ENCODE measurements at places on chromosomes 11 and 22.
A peak's percentile ranks its signal among the peaks of the same experiment; 100 is the strongest.

GRCh38 chr11:31895926-31896325 lies 84.8 kb upstream of the PAX6 start:
- ATAC-seq, result no peak

DNA sequence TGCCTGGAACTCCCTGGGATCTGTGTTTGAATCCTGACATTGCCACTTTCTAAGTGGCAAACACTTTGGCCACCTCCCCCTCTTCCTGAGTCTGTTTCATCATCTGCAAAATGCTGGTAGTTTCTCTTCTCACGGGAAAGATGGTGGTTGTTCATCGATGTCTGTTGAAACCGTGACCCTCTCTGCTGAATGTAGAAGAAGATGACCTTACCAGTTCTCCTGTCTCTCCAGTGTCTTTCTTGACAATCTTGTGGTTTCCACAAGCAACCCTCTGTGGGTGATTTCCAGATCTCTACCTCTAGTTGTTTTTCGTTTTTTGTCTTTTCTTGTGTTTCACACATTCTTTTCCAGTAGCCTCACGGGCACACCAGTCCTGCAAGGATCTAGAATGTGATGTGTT lies 27.5 kb downstream of the ZBTB16 start:
- no peak for ATAC-seq

DNA sequence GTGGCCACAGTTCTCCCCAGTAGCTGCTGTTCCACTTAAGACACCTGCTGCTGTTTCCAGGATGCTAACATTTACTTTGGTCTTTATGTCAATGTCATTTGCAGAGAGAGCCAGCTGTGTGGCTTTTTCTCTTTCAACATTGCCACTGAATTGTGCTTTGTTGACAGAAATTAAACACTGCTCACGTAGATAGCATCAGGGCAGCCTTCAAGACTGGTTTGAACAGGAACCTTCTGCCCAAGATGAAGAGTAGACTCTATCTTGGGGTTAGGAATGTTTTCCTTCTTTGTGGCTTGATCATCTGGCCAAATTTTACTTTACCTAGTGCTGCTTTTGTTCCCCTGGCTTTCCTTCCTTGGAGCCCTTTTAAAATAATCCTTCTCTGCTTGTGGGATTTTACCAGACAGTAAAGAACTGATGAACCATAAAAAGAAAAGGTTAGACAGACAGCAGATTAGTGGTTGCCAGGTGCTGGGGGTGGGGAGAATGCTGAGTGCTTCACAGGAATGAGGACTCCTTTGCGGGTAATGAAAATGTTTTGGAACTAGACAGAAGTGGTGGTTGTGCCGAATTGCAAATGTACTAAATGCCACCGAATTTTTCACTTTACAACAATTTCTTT lies 22.7 kb upstream of the XBP1 start:
- peak; percentile 29 for ATAC-seq

- ATAC-seq, result no peak
Measured at GRCh38 chr11:60783141-60783484, 2.0 kb upstream of the MS4A10 start.

DNA sequence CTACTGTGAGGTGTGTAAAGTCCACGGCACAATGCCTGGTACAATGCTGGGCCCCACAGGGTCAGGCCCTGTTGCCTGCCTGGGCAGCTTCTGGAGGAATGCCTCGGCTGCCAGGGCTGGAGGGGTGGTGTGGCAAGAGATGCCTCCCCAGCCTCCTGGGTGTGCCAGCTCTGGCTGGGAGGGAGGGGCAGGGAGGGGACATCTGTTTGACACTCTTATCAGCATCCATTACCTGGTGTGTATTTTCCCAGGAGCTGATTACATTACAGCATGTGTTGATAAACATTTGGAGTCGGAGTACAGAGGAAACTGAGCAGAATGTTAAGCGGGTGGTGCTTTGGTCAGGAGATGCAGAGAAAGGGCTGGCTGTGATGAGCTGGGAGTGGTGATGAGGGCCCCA lies 11.0 kb upstream of the NECTIN1 start:
- ATAC-seq, result no peak

GRCh38 chr11:71301858-71302533 lies 49.6 kb upstream of the SHANK2 start:
- ATAC-seq, result no peak

- ATAC-seq, result no peak
Measured at GRCh38 chr11:86738568-86738967, 61.8 kb upstream of the PRSS23 start.

DNA sequence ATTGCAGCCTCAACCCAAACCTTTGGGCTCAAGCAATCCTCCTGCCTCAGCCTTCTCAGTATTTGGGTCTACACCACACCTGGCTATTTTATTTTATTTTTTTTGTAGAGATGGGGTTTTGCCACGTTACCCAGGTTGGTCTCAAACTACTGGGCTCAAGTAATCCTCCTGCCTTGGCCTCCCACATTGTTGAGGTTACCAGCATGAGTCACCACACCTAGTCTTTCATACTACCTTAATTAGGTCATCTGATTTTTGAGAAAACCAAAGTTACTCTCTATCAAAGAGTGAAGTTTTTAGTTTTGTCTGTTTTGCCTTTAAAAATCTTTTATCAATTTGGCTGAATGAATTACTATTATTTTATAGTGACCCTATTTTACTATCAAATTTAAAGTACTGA lies 335.6 kb upstream of the LRRC4C start:
- no peak for ATAC-seq

- ATAC-seq, result no peak
Measured at GRCh38 chr11:1916986-1917522, 2.4 kb upstream of the TNNT3 start.

DNA sequence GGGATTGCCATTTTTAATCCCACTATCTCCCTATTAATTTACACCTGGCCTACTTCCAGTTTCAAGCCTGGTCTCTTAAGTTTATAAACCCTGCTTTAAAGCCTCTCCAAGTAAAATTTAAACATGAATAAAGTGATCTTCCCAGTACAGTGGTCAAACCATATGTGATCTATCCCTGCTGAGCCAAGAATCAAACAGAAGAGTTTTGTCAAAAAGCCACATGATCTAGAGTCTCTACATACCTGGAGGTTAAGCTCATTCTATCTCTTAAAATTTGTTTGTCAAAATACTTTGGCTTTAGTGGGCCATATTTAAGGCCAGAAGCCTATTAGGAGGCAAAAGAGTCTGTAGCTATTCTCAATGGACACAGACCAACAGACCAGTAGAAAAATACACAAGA lies 42.9 kb upstream of the DDI1 start:
- no peak for ATAC-seq

DNA sequence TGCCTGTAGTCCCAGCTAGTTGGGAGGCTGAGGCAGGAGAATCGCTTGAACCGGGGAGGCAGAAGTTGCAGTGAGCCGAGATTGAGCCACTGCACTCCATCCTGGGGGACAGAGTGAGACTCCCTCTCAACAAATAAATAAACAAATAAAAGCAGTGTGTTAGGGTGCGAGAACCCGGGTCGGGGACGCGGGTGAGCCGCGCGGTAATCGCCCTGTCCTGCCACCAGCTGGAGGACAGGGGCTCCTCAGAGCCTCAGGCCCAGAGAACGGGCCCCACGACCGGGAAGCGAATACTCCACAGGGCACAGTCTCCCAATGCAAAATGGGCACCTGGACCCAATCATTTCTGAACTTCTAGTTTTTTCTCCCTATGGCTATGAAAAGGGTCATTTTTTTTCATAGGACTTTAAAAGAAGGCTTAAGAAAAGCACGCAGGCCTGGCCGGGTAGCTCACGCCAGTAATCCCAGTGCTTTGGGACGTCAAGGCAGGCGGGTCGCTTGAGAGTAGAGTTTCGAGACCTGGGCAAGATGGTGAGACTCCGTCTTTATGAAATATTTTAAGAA lies 744 bp upstream of the MCM5 start:
- no peak for ATAC-seq
